ENCODE measurements at places on chromosomes 3 and 15.

DNA sequence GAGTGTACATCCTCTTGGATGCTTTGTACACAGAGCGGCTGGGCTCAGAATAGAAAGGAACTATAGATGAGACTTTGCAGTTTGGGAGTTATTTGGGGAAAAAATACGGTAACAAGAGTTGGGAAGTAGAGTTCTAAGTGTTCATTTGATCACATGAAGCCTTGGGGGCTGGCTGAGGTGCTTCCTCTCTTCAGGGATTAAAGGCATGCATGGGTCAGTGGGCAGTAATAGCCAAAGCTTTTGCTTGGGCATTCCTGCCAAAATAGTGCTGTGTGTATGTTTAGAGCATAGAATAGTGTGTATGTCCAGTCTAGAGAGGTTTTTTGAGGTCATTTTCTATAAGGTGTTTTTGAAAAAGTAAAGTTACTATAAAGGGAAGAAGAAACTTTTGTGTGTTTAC lies 12.8 kb downstream of the AKAP13 start:
- no peak for DNase-seq

- DNase-seq, result no peak
Measured at GRCh38 chr3:39287216-39288164, 7.7 kb upstream of the CX3CR1 start.

DNA sequence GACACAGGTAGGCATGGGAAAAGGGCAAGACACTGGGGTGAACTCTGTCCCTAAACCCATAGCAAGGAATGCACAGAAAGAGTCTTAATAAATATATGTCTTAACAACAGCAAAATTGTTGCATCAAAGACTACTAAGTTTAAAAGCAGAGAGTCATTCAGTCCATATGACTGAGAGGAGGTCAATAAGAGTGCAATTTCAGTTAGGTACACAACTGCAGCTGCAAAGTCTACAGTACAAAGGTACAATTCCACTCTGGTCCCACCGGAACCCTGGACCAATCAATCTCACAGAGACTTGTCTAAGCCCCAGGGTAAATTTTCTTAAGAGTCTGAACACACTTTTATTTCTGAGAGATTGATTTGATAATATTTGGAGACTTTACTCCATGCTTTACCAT lies 6.9 kb downstream of the CP start:
- DNase-seq, result no peak

DNA sequence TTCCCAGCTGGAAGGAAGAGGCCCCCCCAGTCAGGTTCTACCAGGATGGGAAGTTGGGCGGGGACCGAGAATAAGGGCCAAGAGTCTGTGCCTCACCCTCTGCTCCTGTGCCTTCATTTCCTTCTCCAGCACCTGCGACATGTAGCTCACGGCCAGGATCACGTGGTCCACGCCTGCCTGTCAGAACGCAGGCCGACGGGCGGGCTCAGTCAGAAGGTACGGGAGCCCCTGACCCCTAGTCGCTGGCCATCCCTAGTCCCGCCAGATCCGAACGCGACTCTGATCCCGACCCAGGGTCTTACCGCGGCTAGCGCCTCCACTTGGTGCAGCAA lies 489 bp downstream of the GMPPB start:
- DNase-seq, result peak; percentile 29

DNA sequence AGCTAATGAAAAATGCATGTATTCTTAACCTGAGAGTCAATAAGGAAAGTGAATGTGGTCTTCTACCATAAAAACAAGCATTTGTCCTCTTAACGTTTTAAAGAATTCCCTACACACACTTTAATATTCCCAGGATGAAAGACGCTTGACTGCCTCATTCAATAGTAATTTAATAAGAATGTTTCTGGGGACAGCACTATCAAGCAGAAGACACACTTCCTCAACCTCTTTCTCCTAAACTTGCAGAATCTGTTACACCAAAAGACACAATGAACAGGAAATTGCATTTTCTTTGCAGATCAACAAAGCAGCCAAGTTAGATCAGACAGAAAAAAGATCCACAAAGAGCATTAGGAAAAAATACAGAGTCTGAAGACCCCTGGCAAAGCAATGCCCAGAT lies 97.7 kb downstream of the PLCH1 start:
- DNase-seq, result no peak

DNA sequence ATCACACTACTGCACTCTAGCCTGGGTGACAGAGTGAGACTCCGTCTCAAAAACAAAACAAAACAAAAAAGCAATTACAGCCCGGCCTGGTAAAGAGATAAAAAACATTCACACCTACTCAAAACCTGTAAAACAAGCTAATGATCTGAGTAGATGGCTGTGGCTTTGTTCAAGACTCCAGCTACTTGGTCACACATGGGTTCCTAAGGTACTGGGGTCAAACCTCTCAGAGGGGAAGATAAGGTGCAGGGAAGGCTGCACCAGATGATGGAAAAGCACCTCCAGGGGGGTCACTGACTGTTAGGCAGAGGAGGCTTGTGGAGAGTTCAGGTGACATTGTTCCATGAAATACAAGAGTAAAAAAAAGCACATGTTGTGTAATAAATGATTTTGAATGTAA lies 450.2 kb upstream of the WNT5A start:
- no peak for DNase-seq

DNA sequence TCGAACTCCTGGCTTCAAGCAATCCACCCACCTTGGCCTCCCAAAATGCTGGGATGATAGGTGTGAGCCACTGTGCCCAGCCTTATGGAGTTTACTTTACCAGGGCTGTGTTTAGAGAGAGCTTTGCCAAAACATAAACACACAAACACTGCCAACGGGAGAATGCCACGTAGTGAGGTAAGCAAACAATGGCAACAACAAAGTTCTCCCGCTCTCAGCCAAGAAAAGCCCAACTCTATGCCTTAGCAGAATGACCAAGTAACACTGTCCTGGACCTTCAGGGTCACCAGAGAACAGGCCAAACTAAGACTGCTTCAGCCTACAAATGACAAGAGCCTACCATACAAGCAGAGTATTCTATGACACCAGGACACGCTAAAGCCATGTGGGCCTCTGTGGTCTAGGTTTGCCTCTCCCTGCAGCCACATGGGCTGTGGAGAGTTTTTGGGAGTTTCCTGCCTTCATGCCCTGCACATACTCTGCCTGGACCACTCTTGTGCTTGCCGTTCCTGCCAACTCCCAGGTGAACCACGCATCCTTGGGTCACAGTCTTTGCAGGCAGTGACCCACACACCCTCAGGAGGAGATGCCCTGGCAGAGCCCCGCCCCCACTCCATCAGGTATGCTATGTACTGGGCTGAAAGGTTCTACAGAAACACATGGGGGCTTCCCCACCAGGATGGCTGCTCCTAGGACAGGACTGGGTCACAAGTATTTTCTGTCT lies 21.6 kb upstream of the CNBP start:
- DNase-seq, result no peak

DNA sequence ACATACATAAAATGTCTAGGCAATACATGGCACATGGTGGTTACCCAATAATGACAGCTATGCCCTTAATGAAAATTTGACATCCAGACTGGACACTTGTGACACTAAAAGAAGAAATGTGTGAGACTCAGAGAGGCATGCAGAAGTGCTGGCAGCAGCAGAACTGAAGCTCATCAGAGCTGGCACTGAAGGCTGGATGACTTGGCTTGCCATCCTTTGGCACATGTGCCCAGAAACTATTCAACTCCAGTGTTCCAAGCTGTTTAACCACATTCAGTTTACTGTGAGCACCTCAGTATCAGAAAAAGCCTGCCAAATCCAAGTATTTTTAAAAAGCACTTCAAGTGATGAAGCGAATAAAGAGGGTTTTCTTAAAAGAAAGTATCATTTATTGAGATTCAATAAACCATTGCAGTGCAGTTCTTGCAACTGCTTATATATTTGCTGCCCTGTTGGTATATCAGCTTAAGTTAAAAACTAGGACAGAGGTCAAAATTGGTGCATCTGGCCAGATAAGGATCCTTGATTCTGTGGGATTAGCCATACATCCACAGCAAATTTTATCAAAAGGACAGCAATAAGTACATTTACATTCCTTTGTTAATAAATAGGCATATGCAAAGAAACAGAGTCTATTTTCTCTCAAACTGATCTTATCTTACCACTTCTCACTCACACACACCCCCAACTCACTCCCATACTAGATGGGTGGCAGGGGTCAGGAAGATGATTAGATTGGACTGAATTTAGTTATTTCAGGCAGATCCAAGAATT lies 15.8 kb downstream of the IGSF11 start:
- DNase-seq, result no peak

DNA sequence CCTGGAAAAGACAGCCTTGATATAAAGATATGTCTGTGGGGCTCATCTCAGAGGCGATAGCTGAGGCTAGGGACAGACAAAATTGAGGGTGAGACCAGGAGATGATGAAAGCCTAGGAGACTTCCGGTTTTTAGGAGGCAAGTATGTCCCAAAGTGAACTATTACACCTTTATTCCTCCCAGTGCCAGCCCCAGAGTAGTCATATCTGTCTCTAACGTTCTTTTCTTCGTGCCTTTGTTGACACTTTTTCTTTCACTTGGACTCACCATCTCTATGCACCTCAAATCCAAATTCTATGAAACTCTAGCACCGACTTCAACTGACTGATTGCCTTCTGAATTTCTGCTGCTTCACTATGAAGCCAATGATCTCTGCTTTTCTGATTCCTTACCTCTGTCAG lies 93.8 kb upstream of the RASGRP1 start:
- no peak for DNase-seq

DNA sequence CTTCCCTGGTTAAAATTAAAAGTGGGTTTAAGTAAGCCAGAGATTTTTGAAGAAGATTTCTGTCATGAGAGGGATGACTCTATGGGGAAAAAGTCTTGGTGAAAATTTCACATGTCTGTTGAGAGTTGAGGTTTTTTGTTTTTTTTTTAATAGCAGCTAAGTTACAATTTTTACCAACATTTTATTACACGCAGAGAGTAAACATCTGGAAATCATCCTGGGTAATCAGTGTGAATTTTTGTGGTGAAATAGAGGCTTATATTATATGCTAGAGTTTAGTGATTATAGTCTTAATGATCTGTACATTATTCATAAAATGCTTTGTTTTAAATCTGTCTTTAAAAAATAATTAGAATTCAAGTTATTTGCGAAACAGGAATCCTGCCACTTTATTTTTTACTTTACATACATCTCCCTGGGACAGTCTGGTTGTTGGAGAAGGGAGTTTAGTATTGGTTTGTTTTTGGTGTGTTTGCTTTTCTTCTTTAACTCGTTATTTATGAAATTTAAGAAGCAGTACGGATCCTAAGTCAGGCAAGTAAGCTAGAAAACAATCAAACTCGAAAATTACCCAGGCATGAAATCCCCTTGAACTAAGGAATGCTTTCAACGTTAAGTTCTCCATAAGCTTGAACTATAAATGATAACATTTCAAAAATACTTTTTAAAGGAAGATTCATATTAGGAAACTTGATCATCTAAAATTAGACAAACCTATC lies 143.4 kb upstream of the TSC22D2 start:
- no peak for DNase-seq

GRCh38 chr3:141212101-141212500 lies 19.5 kb upstream of the PXYLP1 start:
- no peak for DNase-seq

- DNase-seq, result no peak
Measured at GRCh38 chr3:150653110-150653561, 50.0 kb downstream of the SELENOT start.

GRCh38 chr3:175489406-175489805 lies 630.3 kb downstream of the NAALADL2 start:
- no peak for DNase-seq

DNA sequence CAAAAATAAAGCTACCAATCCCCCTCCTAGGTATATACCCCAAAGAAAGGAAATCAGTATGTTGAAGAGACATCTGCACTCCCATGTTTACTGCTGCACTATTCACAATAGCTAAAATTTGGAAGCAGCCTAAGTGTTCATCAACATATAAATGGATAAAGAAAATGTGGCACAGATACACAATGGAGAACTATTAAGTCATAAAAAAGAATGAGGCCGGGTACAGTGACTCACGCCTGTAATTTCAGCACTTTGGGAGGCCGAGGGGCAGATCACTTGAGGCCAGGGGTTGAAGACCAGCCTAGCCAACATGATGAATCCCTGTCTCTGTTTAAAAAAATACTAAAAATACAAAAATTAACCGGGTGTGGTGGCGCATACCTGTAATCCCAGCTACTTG lies 10.0 kb upstream of the PTPN9 start:
- DNase-seq, result no peak

DNA sequence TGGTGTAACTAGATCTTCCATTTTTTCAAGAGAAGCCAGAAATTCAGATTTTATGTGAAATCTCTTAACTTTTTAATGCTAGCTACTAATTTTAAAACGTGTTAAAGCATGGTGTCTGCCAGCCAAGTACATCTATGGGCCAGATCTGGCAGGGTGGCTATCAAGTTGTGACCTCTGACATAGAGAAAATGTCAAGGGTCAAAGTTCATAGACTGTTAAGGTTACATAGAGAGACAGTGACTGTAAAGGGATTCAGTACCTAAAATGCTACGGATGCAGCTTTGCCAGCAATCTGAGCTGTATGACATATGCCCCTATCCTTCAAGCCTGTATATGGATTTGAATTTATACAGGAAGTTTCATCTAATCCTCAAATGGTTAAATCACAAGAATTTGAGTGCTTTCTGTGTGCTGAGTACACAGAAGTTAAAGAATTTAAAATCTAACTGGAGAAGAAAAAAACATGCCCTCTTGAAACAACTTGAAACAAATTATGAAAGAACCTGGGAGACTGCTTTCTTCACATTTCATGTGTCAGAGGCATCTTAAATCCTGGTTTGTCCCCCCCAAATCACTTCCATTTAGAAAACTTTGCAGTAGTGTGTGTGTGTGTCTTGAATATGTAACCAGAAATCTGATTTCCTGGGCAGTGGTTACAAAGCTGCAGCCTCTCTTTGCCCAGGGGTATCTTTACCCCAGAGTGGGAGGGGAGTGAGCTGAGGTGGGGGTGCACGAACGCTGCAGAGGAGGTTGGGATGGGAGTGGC lies 895 bp upstream of the ARHGAP31 start:
- DNase-seq, result no peak

DNA sequence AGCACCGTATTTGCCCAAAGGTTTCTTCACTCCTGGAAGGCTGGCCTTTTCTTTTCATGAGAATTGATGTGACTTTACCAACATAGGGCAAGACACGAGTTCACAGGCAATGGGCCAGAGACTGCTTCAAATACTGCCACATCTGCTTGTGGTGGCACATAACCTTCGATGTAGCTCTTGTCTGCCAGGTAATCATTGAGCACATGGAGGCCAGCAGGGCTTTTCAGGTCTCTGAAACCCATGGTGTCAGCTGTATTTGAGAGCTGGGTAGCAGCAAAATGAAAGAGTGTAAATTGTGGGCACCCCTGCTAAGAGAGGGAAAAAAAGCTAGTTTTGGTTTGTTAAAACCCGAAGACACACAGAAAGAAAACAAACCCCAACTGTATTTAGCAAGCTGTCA lies 200.7 kb downstream of the NAALADL2 start:
- DNase-seq, result no peak

DNA sequence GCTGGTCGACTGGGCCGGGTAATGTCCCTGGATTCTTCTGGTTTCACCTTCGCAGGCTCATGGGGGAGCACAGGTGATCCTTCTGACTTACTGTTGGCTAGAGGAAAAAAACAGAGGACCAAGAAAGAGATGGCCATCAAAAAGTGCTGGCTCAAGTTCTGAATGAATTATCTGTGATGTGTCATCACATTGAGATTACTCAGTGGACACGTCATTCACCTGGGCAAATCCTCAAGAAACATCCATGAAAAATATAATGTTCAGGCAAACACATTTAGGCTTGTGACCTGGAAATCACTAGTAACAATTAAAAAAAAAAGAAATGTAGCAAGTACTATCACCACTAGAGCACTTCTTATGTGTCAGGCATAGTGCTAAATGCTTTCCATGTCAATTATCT lies 81.5 kb upstream of the SLC2A2 start:
- DNase-seq, result no peak
